ENCODE measurements at places on chromosomes 4 and X.

DNA sequence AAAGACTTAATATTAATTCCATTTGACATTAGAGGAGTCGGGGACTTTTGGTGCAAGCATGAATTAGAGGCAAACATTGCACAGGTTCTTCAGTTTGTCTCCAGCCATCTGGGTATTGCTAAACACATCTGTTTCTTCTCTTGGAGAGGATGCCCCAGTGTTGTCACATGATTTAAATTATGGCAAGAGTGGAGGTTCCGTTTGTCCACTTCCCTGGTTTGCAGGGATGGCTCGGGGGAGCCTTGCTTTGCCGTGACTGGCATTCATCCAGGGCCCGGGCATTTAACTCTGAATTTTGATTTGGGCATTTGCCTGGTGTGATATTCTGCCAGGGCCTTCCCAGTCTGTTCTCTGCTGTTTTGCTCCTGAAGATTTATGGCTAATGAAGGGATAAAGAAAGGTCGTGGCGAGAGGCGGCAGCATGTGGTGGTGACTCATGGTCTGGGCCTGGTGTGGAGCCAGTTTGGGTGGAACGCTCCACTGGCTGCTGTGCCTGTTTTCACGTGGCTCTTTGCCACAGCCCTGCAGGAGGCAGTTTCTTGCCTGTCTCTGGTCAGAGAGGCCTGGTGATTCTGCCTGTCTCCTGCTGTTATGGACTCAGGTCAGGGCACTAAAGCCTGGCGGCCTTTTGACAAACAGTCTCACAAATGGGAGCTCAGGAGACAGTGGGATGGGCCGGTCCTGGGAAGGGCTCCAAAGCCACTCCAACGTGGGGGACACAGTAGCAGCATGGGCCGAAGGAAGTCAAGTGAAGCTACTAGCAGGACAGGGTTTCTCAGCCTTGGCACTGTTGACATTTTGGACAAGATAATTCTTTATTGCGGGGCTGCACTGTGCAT, 99.4 kb upstream of the PGRMC2 start:
- peak; percentile 88 for DNase-seq

DNA sequence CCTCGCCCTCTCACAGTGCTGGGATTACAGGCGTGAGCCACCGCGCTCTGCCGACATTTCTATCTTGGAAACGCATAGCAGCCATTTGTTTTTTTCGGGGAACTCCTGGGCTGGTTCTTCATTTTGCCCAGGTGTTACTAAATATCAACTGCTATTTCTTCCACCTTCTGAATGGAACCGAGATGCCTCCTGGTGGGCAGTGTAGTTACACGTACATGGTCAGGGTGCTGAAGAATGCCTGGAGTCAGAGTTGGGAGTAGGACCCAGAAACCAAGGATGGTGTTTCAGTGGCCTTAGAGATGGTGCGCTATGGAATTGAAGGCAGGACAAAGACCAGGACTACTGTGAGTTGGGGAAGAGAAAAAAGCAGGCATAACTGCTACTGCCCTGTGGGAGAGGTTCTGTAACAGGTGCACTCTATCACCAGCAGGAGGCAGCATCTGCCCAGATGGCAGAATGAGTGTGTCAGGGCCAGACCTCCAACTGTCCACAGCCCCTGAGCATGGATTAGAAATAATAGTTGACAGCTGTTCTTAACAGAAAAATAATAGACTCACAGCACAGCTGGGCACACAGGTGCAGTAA, 81.7 kb downstream of the ZC4H2 start:
- DNase-seq, result no peak

GRCh38 chr4:180532691-180533090, 1710.5 kb upstream of the TENM3 start:
- DNase-seq, result no peak

GRCh38 chrX:15334561-15334960, 762 bp downstream of the PIGA start:
- no peak for DNase-seq

DNA sequence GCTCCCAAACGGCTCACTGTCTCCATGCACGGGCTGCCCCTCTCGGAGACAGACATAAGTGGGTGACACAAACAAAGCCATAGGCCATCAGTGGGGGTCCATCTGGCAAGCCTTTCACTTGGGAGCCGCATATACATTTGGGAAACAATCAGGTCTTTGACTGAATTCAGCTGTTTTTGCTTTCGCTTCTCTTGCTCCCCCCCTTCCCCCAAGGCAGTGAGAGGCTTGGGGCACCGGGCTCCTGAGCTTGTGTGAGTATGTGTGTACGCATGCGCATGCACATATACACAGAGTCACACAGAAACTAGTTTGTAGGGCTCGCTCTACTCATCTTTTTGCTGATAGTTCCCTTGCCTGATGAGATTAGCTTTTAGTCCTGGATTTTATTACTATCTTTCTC, 284.4 kb downstream of the AFF2 start:
- DNase-seq, result no peak

- DNase-seq, result no peak
Observed at GRCh38 chrX:9842541-9842940, 56.3 kb downstream of the SHROOM2 start.

DNA sequence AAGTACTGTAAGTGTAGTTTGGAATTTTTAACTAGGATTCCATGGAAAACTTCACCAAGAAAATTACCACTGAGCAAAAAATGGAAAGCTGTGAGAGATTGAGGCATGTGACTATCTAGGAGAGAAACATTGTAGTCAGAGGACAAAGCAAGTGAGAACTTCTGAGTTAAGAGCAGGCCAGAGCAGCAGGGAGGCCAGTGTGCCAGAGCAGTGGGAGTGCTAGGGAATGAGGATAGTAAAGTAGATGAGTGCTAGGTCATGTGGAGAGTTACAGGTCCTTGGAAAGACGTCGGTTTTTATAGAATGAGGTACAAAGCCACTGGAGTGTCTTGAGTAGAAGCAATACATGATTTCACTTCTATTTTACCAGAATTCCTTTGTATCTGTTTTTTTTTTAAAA, 52.7 kb upstream of the FAT4 start:
- no peak for DNase-seq

- DNase-seq, result no peak
Observed at GRCh38 chr4:145782756-145783155, 102.8 kb downstream of the C4orf51 start.

DNA sequence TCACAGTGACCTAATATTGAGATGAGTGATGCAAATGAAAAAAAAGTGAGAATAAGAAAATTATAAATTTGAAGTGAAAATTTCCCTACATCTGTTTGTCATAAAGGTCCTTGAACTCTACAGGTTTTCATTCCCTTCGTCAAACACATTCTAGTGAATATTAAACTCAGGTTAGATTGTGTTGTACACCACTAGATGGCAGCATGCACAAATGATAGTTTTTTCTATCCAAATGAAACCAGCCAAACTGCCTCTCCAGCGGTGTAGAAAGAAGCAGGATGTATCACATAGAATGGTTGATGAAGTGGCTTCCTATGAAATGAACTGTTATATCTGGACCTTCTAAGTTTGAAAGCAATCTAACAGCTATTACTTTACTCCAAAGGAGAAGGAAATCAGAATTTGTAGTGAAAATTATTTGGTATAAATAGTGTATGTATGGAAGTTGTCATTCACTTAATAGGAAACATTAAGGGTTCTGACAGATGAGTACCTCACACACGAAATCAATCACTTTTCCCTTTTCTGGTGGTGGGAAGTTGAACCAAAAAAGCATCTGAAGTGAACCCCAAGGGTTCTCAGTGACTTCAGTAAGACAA, 382.7 kb downstream of the UNC5C start:
- peak; percentile 38 for DNase-seq

GRCh38 chrX:67114635-67115034, 429.2 kb upstream of the AR start:
- DNase-seq, result no peak

GRCh38 chrX:1686642-1687041, 71.8 kb downstream of the ASMT start:
- DNase-seq, result no peak

GRCh38 chr4:155667568-155668511, 1.2 kb downstream of the GUCY1A1 start:
- no peak for DNase-seq

- no peak for DNase-seq
Observed at GRCh38 chrX:40127052-40127451, 29.3 kb upstream of the BCOR start.

GRCh38 chr4:21765810-21766407, 182.7 kb downstream of the KCNIP4 start:
- DNase-seq, result no peak

DNA sequence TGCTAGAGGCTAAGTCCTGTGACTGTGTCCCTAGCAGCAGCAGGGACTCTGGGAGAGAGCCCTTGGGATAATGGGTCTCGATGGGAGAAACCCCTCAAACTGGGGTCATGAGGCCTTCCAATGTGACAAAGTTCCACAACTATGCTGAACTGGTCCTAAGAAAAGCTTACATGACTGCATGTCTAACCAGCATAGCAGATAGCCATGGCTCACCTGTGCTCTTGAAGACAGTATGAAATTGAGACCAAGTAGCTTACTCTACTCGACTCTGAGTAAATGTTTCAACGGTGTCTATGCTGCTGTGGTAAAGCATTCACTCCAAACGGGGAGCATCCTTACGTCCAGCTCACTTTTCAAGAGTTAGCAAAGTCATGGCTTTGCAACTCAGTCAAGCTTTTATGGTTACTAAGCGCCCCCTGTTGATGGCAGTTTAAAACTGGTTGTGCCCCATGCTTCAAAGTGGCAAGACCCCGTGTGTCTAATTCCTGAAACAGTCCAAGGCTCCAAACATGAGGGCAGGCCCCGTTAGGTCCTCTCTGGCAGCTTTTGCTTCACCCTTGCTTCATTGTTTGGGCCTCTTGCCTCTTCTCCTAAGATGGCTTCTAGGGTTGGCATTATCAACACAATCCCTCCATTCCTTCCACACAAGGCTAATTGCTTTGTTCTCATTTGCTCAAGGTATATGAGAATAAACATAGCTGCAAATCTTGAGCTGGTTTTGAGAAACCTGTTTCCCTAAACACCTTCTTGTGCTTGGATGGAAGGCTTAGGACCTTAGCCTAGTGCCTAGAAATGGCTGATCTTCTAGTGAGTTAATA, 46.6 kb downstream of the CCNG2 start:
- no peak for DNase-seq

- DNase-seq, result no peak
Observed at GRCh38 chrX:150696331-150696730, 3.1 kb downstream of the MTMR1 start.

- no peak for DNase-seq
Observed at GRCh38 chr4:163048447-163048846, 118.2 kb downstream of the NAF1 start.

DNA sequence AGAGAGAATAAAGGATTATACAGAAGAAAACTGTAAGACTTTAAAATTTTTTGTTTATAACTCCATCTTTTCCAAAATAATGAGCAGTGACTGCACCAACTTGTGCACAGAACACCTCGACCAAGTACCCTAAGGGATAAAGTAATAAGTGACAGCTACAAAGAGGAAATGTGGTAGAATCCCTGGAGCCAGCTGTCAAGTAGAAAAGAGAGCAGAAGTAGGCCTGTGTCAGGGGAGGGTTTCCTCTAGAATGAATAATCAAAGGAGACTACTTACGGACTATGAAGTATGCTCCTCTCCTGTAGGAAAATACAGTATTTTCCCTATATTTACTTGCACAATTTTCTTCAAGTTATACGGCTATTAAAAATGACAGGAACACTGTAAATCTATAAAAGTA, 1.2 kb downstream of the EIF1AX start:
- peak; percentile 16 for DNase-seq

- no peak for DNase-seq
Observed at GRCh38 chr4:76980261-76980660, 30.7 kb downstream of the SEPTIN11 start.

- DNase-seq, result no peak
Observed at GRCh38 chr4:124708517-124709300, 3.8 kb downstream of the ANKRD50 start.

- DNase-seq, result no peak
Observed at GRCh38 chr4:80035336-80035735, 37.7 kb downstream of the ANTXR2 start.

DNA sequence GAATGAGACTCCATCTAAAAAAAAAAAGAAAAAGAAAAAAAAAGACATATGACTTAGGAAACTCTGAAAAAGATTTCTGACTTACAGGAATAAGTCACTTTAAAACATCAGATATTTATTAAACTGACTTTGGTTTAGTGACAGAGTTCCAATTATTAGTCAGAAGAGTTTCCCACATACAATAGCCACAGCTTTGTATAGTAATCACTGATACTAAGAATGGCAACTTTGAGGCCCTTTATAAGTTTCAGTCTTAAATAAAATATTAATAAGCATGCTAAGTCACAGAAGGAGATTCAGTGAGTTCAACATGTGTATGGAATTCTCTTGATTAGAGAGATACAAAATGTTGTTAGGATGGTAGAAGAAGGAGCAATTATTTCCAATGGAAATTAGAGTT, 652.3 kb upstream of the AMOT start:
- DNase-seq, result no peak

DNA sequence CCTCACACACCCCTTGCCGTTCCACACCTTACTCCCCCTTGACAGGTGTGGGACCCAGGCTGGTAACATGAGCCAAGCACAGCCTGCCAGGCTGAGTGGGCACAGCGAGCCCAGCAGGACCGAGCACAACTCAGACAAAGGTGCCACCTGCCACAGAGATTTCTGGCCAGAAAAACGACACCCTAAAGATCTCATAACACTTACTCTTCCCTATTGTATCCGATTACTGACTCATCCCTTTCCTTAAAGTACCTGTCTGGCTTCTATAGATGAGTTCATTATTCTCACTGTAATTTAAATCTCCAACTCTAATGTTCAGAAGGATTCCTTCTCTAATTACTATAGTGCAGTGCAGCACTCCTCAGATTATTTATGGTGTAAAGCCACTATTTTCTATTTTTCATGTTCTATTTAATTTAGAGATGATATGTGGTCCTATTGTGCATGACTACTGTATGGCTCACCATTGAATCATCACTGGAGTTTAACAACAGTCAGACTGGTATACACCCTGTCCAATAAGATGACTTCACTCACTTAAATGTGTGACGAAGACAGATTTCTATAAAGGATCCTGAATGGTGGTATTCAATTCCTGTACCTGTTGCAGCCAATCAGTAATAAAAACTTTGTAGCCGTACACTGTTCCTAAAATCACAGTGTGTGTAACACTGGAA, 7.6 kb upstream of the SYTL5 start:
- DNase-seq, result no peak

- DNase-seq, result no peak
Observed at GRCh38 chrX:39796856-39797255, 300.9 kb downstream of the BCOR start.

DNA sequence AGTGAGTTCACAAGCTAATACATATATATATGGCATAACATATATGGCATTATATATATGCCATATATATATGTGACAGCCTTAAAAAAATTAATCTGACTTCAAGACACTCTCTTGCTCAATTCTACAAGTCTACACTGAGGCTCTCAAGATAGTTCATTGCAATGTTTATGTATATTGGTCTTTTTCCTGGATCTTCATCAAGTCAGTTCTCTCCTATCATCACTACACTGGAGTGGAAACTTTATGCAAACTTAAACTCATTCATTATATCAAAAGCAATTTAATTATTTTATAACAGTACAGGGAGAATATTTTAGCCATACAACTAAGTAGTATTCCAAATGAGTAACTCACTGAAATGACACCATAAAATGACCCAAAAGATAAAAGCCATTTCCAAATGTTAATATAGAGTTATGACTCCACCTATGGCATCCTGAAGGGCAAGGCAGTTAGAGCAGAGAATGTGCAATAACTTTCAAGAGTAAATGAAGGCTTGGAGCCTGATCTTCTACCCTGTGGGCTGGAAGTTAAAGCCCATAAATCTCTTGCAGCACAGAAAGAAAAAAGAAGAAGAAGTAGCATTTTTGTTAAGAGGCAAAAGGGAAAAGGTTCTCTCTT, 176.3 kb upstream of the SLIT2 start:
- DNase-seq, result no peak
